Right cardiac atrium (tissue), 5 donors: ENCODE measurements at places on chromosomes 4 and X. TPM values are rescaled to one million over a fixed set of nuclear protein-coding genes. Genes with fewer than 3 reads are reported as not detected.

CT45A3 gene
- not detected for total RNA-seq

SYP gene
- 2.2 TPM for total RNA-seq

- DNase-seq, result no peak
Measured at GRCh38 chr4:4711902-4712301, 147.6 kb upstream of the MSX1 start.

PAK3 gene
- total RNA-seq, result 0.85 TPM

DNA sequence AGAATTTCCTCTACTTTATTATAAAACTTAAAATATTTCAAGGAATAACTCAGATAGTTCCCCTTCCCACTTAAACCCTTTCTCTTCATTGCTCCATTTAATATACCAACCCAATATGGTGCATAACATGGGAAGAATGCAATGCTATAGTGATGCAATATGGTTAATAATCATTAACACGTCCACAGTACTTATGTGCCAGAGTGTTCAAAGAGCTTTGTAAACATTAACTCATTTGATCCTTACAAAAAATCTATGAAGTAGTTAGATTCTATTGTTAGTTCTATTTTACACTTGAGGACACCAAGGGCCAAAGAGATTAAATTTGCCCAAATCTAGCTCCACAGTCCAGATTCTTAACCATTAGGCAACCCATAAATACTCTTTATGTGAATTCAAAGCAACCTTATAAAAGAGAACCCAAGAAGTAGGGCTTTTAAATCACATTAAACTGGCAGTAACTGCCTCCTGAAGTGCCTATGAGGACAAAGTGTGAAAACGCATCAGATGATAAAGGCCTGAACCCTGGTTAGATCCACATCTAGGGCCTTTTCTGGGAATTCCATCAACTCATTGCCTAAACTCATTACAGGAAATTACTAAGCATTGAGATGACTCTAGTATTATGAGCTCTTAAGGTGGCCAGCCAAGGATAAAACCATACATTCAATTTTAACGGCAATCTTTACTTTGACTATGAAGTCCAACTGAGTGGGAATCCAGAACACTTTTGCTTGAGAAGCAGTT lies 94.3 kb downstream of the AREG start:
- no peak for DNase-seq
